ENCODE measurements at places on chromosomes 13 and 19.
A peak's percentile ranks its signal among the peaks of the same experiment; 100 is the strongest.

DNA sequence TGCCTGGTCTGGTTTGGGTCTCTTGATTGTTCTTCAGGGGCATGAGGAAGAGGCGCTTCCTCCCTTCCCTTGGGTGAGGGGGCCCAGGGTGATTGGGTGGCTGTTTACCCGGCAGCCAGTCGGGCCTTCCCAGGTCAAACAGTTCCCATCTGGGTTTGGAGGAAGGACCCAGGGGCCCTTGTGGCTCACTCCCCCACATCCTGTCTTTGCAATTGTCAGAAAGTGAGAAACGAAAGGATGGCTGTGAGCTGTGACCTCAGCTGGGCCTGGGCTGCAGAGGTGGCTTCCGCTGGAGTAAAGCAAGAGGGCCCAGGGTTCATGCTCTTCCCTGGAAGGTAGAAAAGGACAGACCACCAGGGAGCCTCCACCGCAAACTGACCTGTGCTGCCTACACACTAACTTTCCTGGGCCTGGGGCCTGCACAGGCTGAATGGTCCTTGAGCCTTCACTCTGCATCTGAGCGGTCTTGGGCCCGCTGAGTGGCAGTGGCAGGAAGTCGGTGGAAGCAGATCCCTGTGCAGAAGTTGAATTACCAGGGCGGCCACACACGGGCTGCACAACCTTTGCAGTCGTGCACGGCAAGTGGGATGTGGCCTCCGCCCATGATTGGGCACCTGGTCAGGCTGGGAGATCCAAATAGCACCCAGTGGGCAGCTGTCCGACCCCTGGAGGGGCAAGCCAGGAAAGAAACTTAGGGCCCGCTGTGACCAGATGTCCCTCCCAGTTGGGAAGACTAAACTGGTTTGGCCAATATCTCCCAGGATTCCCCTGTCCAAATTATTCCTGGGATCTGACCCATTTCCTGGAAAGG, 5.3 kb upstream of the CD79A start:
- DNase-seq, result peak; percentile 42

DNA sequence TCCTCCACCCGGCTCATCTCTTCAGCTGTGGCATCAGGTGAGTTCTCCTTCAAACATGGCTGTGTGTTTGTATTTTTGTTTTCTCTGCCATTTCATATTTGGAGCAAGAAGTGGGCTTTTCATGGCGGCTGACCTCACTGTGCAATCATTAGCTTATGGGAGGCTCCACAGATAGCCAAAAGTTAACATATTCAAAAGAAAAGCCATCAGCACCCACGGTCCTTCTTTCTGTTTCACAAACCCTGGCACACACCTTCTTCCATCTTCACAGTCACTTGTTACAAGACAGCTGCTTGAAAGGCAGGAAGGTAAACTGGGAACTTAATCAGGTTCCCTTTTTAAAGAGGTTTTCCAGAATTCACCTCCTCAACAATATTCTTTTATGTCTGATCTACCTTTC, 69.3 kb upstream of the ATP12A start:
- no peak for DNase-seq

- DNase-seq, result no peak
These were observed 7.8 kb downstream of the FIZ1 start for GRCh38 chr19:55591555-55591954.

- no peak for DNase-seq
These were observed 71.8 kb upstream of the STK24 start for GRCh38 chr13:98648686-98649085.

DNA sequence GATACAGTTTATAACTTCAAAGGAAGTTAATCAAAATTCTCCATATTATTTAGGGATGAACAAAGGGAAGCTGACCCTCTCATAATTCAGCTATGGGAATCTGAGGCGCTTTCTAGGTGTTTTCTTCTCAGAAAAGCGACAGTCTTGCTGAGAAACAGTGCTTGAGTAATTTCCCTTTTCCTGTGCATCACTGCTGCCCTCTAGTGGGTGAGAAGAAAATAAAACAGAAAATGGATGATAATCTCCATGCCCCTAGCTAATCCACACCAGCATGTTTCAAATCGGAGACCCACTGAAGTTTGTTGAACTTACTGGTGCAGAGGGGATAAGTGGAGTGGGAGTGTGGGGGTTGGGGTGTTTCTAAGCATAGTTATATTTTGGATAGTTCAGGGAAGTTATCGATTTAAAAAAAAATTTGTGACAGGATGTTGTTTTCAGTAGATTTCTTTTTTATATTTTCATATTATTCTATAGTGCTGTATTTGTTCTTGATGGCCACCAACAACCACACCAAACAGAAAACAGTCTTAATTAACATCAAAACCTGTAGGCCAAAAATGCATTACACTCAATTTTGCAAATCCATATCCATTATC, 21.4 kb downstream of the LCP1 start:
- no peak for DNase-seq

Measured in Right ventricle myocardium superior (tissue), 1 donor.